Myometrial cell (primary cell): ENCODE measurements at places on chromosomes 16 and 17. TPM values are rescaled to one million over a fixed set of nuclear protein-coding genes. Genes with fewer than 3 reads are reported as not detected.

Gene CES5A
- not detected in 2 replicates for total RNA-seq

Gene TNFRSF13B
- not detected in 2 replicates for total RNA-seq

Gene KLHL10
- total RNA-seq, result under 0.01 TPM in 1 of 2 replicates, not detected in the other

Gene GUCY2D
- total RNA-seq, result 0.89 and 1.4 TPM in 2 replicates

Gene ZP2
- total RNA-seq, result not detected in 2 replicates
